Stimulated activated CD4-positive, alpha-beta T cell treated with anti-CD3 and anti-CD28 coated beads, Interleukin-1b, Interleukin-23, amount 100 ng/mL, for 24 hours (primary cell): ENCODE measurements at places on chromosomes 13 and 19.

DNA sequence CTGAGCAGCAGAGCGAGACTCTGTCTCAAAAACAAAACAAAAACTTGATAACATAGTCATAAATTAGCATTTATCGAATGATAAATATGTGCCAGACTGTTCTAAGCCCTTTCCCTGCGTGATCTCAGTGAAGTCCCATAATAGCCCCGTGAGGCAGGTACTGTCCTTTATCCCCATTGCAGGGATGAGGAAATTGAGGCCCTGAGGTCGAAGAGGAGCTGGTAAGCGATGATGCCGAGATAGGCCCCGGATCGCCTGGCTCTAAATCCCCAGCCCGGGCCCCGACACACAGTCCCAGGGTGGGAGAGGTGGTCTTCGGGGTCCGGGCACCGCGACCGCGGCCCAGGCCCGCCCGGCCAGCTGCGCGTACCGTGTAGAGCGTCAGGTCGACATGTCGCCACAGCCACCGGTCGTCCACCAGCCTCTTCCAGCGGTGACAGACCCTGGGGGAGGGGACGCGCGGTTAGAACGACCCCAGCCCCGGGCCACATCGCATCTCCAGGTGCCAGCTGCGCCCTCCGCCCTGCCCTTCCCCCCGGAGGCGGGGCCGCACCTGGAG is 625 bp downstream of the FBXL12 start:
- no peak for DNase-seq

GRCh38 chr19:31283701-31284100 is 65.5 kb downstream of the TSHZ3 start:
- DNase-seq: no peak

- DNase-seq: no peak
These were observed 51.1 kb downstream of the HS6ST3 start for GRCh38 chr13:96141032-96141431.

DNA sequence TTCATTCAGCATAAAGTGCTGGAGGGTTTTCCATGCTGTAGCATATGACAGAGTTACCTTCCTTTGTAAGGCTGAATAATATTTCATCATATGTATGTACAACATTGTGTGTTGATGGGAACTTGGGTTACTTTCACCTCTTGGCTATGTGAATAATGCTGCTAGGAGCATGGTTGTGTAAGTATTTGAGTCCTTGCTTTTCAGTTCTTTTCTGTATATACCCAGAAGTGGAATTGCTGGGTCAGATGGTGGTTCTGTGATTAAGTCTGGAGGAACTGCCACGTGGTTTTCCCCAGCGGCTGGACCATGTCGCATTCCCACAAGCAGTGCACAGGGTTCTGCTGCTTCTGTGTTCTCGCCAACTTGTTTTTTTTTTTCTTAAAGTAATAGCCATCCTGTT is 101.2 kb upstream of the TEX29 start:
- no peak for DNase-seq

GRCh38 chr13:77975358-77976042 is 56.9 kb upstream of the EDNRB start:
- no peak for DNase-seq

GRCh38 chr19:43651758-43652545 is 12.3 kb upstream of the CADM4 start:
- DNase-seq: no peak

- no peak for DNase-seq
These were observed 53.5 kb upstream of the WASF3 start for GRCh38 chr13:26503826-26504594.

DNA sequence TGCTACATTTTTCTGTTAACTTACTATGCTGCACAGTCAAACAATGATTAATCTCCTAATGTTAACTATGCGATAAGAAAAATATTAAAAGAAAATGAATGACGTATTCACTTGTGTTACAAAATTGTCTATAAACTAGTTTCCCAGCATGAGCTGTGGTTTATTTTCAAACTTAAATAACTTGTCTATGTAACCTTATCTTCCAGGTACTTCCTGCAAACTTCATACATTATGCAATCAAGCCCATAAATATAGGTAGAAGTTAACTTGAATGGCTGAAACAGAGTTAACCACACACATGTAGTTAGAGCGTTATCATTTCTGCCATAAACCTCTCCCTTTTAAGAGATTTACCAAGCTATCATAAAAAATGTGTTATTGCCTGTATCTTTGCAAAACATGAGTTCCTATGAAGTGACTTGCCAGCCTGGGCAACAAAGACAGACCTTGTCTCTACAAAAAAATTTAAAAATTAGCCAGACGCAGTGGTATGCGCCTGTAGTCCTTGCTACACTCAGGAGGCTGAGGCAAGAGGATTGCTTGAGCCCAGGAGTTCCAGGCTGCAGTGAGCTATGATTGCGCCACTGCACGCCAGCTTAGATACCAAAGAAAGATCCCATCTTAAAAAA is 17.7 kb upstream of the KLF5 start:
- no peak for DNase-seq
